ENCODE measurements at places on chromosomes 7 and 10.

GRCh38 chr7:47803025-47803424 is 145.2 kb downstream of the PKD1L1 start:
- no peak for DNase-seq

DNA sequence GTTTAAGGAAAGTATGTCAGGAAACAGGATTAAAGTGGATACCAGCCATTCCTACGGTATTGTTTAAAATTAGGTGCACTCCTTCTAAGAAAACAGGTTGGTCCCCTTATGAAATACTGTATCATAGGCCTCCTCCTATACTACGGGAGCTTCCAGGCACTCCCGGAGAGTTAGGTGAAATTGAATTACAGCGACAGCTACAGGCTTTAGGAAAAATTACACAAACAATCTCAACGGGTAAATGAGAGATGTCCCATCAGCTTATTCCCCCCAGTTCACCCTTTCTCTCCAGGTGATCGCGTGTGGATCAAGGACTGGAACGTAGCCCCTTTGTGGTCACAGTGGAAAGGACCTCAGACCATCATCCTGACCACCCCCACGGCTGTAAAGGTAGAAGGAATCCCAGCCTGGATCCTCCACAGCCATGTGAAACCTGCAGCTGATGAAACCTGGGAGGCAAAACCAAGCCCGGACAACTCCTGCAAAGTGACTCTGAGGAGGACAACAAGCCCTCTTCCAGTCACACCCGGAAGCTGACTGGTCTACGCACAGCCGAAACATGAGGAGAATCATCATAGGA is 25.1 kb upstream of the GHITM start:
- DNase-seq = no peak

GRCh38 chr10:86122646-86123045 is 243.9 kb downstream of the GRID1 start:
- DNase-seq = no peak

- no peak for DNase-seq
Measured at GRCh38 chr10:77702166-77702565, 64.6 kb upstream of the KCNMA1 start.

DNA sequence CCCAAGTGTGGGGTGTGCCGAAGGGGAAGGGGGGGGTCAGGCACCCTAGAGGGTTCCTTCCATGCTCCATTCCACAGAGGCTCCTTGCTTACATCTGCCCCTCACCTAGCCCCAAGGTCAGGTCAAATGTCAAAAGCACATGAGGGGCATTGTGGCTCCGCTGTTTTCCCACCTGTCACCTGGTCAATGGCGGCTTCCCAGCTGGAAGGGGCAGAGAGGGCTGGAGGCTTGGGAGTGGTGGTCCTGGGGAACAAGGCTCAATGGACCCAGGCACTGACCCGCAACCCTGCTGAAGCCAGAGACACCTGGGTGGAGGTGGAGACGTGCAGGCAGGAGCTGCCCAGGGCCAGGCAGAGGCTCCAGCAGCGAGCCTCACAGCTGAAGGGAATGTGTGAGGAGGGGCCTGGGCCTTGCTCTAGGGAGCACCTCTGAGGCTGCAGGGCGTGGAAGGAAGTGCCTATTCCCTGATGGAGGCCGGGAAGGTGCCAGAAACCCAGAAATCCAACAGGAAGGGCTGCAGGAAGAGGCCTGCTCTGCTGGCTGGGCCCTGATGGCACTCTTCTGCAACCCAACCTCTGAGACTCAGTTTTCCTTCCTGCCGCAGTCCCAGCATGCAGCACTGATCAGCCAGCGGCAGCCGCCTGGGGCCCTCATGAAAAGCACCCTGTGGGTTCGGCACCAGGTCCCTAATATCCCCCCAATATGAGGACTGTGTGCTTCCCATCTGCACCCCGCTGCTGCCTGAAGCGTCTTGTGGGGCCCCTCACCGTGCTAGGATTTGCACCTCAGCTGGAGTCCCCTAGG is 16.0 kb downstream of the RASGEF1A start:
- no peak for DNase-seq

GRCh38 chr10:64659311-64659710 is 1138.1 kb downstream of the REEP3 start:
- no peak for DNase-seq
